ENCODE measurements at places on chromosomes 2 and 18.

DNA sequence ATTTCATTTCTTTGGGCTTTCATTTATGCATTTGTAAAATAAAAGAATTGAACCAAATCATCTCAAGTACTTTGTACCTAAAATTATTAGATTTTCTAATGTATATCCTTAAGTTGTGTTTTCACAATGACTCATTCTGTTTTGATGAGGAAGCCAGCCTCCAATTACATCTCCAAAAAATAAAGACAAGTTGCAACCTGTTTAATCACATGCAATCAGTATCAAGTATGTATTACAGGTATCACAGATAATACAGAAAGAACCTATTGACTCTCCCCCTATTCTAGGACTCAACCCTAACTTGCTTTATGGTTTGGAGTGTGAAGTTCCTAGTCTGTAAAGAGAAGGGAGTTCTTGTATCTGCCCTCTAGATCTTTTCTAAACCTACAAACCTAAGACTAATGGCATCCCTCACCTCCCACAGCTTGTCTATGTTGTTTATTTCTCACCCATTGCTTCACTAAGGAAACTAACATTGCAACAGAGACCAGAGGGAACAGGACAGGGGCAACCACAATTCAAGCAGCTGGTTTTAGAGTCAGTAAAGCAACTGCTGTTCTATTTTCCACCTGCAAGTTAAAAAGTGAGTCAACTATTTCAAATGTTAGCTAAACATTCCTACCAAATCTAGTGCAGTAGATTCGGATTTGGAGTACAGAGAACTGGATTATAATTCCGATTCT is 141.1 kb upstream of the ETAA1 start:
- DNase-seq, result no peak

DNA sequence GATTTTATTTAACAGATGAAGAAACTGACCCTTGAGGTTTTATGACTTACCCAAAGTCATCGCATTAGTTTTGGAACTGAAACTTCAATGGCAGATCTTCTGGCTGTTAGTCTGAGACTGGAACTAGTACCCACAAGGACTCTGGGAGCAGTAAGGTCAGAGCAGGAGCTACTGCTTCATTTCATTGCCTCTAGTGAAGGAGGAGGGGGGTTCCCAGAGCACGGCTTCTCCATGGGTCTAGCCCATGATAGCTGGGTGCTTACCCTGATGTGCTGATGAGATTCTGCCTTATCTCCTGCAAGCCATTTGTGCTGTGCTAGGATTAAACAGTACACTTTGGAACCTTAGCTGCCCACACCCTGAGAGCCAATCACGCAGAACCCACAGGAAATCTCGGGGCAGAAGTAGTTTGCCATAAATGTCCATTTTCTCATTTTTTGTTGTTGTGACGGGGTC is 5.4 kb upstream of the RNASEH1 start:
- DNase-seq, result no peak

- no peak for DNase-seq
Measured at GRCh38 chr2:233267516-233268245, 16.2 kb downstream of the ATG16L1 start.

- DNase-seq, result no peak
Measured at GRCh38 chr18:4060427-4061281, 394.5 kb downstream of the DLGAP1 start.

DNA sequence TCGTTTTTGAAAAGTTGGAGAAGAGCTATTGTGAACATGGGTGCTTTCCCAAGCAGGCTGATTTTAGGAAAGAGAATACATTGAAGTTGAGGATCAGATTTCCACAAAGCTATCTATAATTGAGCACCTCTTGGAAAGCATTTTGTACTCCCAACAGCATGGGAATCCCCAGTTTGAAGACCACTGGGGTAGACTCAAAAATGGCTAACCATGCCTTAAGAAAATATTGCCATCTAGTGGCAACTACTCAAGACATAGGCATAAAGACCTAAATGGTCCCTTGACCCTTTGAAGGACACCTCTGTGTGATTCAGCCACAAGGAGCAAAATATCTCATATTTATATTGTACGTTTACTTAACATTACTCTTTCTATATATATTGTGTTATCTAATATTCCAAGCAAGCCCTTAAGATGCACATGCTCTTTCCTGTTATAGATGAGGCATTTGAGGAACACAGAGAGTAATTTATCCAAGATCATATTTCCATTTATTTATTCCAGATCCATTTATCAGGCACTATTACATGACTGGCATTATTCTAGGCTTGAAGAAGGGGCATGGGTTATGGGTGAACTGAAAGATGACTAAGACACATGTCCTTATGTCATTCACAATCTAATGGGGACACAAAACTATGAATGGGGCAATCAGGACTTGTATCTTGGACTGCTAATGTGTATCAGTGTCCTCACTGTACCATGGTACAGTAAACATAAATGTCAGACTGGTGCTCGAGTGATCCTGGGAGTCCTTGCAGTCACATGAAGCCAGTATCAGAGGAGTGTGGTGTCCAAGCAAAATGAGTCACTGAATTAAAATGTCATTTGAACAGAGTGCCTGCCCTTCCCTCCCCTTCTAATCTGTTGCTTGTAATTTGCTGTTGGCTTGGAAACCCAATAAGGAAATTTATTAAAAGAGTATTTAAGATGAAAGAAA is 121.0 kb upstream of the XPO1 start:
- no peak for DNase-seq

DNA sequence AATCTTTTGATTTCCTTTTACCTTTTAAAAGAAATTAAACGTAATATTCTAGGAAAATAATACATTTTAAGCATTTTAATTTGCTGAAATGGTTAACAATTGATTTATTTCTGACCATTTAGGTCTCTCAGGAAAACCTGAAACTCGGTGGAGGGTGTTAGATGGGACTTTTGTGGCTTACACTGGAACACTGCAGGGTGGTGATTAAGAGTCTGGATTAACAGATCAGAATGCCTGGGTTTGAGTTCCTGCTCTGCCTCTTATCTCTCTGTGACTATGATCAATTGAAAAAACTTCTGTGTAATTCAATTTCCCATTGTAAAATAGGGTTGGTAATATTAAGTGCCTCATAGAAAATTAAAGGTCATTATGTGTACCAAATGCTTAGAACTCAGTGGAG is 168.7 kb downstream of the UBE2E3 start:
- DNase-seq, result no peak

DNA sequence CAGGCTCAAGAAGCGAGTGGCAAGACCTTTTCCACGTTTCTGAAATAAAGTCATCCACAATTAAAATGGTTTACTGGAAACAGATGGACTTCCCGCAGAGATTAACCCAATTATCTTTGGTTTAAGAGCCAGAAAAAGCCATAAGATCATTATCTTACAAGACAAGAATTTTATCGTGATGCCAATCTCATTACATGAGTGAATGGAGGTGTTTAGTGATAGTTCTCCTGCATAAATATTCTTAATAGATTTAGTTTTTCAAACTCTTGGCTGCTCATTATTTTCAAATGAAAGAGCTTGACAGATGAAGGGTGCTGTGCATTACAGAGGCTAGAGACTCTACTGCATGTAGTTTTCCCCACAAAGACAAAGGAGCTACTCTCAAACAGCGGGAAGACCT is 1028.4 kb upstream of the PIK3C3 start:
- no peak for DNase-seq

- DNase-seq, result no peak
Measured at GRCh38 chr2:196165016-196165415, 6.4 kb downstream of the STK17B start.

DNA sequence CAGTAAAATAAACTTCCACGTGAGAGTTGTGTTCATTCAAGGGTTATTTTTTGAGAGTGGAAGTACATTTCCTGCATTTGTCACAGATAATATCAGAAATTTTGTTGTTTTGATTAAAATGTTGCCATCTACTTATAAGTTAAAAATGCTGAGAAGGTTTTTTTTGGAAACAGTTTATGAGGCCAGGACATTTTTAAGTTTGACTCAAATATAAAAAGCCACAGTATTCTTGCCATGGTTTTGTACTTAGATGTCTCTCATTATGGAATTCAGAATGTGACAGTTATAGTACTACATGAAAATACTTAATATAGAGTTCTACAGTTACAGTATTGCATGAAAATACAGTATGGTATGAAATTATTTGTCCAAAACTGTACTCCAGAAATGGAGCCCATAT is 44.1 kb downstream of the PDK1 start:
- DNase-seq, result no peak

DNA sequence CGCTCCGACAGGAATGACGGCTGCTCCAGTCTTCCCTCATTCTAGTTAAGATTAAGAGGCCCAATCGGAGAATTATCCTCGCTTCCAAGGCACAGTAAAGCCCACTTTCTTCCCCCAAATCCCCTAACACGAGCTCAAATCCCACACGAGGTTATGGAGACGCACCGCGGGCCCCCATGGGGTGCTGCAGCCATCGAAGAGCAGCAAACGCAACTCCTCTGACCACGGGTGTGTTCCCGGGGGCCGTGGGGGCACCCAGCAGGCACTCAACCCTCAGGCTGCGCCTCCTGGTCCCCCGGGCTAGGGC is 446 bp downstream of the COPS9 start:
- no peak for DNase-seq

DNA sequence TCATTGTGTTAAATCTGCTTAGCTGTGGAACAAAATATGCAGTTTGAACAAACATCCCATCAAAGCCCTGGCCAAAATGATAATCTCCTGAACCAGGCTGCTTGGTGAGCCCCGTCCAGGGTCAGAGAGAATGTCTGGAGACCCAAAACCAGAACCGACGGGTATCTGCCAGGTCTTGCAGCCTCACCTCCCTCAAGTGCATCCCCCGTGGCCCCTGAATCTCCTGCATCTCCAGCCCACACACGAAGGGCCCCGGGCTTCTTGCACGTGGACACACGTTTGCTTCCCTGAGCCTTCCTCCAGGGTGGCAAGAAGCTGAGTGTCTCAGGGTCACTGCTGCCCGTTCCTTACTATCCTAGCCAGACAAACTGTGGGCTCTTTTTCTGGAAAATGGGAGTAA is 50.5 kb upstream of the PXDN start:
- DNase-seq, result no peak

DNA sequence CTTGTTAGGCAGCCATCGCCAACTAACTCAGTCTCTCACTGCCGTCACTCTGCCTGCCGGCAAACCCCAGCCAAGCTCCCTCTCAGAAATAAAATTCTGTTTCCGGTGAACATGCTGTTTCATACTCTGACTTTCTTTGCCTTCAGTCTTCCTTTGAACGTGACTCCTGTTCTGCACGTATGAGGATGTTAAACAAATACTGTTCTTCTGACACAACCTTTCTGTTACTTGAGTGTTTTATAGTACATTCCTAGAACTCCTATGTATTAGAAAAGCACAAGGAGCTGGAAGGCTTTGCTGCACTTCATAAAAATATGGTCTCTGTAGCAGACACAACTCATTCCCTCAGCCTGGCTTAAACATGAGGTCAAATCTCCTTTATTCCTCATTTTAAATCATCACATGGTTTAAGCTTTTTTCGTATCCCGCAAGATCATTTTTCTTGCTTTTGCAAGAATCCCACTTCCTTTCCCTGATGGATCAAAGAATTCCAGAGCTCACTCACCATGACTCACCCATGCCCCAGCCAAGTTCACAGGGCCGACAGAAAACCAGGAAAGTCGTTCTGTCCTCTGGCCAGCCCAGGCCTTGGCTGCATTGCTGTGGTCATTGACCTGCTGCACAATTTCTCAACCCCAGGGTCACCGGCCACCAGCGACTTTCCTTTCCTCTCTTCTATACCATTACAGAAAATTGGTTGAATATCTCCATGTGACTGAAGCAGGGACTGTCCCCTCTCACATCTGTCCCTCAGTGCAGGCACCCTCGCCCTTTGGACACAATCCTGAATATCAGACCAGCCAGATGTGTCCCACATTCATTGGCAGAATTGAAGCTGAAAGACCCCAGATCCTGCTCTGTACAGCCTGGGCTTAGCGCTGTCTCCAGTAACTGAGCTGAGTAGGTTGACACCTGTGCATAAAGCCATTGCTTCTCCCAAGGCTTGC is 183.1 kb upstream of the ARL4C start:
- DNase-seq, result no peak

GRCh38 chr2:120951693-120952092 is 216.0 kb downstream of the GLI2 start:
- no peak for DNase-seq

DNA sequence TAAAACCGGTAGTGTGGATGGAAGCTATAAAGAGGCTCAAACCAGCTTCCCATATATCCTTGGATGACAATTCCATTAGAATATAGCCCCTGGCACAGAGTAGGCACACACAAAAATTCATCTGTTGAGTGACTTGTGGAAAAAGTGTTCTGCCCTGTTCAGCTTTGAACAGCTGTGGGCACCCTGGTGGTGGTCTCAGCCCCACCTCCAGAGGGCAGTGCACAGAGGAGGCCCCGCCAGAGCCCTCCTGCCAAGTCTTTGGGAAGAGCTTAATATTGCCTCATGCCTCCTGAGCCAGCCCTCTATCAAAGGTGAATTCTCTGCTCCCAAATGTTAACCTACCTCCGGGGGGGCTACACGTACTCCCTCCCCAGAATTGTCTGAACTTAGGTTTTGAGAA is 30.4 kb downstream of the EPAS1 start:
- DNase-seq, result no peak

- DNase-seq, result peak; percentile 5
Measured at GRCh38 chr2:36507408-36507812, 90.6 kb downstream of the FEZ2 start.

DNA sequence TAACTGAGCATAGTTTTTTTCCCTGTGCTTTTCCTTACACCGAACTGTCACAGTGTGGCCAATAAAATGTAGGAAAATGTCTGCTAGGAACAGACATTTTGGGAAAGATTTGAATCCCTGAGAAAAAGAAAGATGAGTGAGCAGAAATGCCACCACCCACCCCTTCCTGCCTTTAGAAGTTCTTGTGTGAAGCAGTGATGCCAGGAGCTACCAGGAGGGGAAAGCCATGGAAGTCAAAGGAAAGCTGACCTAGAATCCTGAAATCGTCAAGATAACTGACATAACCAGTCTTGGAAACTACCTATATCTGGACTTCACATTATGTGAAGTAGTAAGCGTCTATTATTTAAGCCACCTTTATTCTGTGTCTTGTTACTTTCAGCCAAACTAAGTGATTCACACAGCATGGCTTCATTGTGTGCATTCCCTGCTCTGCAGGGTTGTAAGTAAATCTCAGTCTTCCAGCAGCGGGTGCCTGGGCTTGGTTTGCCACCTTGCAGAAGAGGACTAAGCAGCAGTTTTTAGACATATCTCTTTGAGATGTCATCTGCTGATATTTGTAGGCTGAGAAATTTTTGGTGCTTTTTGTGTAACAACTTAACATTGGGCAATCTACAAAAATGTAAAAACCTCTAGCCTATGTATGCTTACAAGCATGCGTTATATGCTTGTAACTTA is 11.2 kb upstream of the SPRED2 start:
- DNase-seq, result no peak

DNA sequence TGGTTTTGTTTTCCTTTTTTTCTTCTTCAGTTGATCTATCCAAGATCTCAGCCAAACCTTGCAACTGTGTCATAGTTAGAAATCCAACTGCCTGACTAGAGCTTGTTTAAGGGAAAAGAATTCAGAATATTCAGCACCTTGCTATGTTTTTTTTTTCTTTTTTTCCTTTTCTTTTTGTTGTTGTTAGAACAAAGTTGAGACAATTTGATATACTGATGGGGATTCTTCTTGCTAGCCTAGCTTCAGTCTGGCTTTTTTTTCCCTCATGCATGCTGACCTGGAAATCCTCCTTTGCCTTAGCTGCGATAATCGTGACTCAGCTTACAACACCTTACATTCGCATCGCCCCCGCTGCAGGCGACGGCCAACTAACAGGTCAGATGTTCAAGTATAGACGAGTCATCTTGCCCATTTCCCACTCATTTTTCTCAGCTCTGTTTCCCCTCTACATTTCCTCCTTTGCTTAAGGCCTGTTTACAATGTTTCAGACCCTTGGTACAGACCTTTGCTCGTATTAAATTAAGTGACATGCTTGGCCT is 487.2 kb upstream of the RAB12 start:
- no peak for DNase-seq

GRCh38 chr18:4821801-4822200 is 366.7 kb upstream of the DLGAP1 start:
- DNase-seq, result no peak

Measured in NCI-H1092 (cell line).